ENCODE measurements at places on chromosomes 2 and 18.

DNA sequence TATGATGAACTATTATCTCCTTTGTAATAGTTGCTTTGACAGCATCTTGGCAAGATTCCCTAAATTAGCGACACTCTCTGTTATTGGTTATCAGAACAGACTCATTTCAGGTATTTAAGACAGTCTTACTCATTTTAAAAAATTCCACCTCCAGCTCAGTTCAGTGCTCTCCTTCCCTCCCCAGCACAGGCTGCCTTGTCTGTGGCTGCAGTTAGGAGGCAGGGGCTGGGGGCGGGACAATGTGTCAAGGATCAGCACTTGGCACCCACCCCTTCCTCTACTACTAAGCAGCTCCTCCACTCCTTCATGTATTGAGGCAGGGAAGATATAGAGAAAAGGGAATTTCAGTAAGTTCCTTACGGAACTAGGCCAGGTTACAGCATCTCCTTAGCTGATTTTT, 85.0 kb downstream of the VSNL1 start:
- DNase-seq: no peak

DNA sequence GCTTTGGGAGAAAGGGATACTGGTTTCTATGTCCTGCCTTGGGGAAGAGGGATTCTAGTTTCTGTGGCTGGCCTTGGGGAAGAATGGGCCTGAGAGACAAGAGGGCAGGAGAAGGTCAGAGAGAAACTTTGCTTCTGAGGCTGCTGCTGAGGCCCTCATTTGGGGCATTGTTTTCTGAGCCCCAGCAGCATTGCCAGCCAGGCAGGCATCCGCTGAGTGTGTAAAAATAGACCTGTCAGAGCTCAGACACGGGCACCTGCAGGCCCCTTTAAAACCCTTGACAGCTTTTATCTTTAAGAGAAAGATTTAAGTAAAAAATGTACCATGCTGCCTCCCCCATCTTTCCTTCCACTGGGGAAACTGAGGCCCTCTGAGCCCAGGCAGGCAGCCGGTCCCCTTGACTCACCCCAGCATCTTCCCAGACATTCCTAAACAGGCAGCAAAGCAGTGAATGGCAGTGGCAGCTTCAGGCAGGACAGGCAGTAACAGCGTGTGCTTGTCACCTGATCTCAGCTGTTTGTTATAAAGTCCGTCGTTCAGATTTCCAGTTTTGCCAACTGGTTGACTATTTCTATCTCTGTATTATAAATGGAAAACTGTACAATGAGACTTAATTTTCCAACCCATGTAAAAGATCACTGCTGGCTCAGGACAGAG, 27.6 kb downstream of the MLPH start:
- no peak for DNase-seq

DNA sequence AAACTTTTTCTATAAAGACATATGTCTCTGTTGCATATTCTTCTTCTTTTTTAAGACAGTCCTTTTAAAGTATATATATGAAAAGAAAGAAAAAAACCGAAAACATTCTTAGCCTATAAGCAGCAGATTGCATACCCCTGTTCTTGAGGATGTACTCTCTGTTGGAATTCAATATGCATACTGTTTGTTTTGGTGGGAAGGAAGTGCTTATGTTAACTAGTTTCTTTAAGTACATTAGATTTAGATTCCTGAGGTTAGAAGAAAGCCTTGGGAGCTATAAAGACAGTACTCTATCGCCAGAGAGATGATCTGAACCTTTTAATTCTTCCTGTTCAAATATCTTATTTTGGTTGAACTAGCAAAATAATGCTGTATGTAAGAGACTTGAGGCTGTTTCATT, 46.8 kb upstream of the TBR1 start:
- no peak for DNase-seq

DNA sequence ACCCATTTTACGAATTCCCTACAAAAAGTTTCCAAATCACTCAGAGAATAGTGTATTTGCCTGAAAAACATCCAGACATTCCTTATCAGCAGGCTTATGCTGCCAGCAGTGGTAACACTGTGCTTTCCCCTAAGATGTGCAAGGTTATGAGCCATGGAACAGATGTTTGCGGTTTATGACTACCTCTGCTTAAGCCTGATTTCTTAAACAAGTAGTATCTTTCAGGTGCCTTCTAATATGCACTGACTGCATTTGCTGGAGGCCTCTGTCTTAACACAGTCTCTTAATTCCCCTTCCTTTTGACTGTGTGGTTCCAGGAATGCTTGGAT, 54.8 kb downstream of the CDC42EP3 start:
- DNase-seq: no peak

DNA sequence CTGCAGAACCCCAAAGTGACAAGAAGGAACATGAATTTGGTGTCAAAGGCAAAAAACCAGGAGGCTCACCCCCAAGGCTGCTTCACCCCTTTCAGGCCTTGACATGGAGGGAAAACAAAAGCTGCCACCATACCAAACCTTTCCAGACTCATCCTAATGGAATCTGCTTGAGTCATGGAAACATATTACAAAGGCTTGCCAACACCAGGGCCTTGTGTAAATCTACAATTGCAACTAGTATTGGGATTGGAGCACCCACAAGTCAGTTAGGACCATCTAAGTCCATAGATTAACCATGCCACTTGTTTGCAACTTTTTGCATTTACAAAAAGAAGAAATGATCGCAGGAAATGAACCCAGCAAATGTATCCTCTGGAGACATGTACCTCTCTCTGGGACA, 297.6 kb downstream of the CDCA7 start:
- DNase-seq: no peak

- no peak for DNase-seq
These were observed 43.9 kb upstream of the CYTIP start for GRCh38 chr2:157487747-157488146.

DNA sequence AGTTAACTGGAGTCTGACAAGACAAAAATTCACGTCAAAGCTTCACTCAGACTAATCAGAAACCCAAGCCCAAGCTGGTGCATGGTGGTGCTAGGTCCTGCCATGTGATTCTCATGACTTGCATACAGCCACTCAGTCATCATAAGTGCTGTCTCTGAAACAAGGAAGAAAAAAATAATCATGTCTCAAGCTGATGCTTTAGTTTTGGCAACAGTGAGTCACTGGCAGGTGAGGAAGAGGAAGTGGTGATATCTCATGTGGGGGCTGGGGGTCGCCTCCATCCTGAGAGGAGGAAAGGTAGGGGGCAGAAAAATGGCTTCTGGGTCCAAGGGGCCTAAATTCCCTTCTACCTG, 136.3 kb downstream of the TMEM163 start:
- DNase-seq: no peak
